ENCODE measurements at places on chromosomes 12 and 14.

DNA sequence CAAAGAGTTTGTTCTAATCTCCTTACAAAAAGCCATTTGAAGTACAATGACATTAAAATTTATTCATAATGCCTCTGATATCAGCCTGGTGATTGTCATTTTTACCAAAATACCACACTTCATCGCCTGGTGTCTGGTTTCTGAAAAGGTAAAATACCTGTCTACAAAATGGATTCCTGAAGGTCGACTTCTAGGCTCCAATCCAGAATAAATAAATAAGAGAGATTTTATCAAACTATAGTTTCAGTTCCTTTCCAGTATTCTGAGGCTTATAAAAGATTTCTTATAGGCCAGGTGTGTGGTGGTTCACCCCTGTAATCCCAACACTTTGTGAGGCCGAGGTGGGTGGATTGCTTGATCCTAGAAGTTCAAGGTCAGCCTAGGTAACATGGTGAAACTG lies 340.7 kb downstream of the SLC16A7 start:
- DNase-seq, result no peak

- peak; percentile 18 for DNase-seq
Measured at GRCh38 chr14:92609955-92610354, 96.4 kb downstream of the RIN3 start.

DNA sequence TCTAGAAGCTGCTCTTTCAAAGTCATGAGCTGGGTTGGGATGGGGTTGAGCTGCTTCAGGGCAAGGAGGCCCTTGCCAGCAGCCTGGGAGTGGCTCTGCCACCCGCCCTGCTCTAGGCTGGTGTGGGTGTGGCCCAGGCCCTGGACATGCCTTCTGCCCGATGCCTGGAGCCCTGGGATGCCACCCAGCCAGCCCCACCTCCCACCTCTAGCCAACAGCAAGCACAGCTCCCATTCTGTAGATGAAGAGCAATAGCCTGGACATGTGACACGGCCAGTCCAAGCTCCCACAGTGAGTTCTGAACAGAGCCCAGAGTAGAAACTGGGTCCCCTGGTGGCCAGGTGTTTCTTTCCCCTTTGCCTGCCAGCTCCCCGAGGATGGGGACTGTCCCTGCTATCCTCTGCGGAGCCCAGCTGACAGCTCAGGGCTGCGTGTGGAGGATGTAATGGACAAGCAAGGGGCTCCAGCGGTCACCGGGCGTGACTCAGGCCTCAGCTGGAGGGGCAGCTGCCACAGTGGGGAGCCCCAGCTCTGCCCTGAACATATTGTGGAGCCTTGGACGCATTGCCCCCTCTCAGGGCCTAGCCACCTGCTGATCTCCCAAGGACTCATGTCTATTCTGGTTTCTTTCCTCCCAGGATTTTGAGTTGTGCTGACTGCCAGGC lies 165.2 kb downstream of the TSPAN9 start:
- no peak for DNase-seq

DNA sequence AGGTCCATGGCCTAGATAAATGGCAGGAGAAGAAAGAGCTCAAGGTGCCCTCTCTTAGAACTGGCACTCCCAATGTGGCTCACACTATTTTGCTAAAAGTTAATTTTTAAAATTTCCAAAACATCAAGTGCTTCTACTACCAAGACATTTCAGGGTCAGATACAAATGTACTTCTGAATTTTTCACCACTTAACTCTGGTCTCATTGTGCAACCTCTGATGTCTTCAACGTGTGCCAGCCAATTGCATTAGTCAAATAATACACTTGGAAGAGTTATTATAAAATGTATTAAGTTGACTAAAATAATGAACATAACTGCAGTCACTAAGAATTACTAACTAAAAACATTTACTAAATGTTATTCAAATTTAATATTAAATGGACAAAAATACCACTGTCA lies 41.3 kb downstream of the SLC25A47 start:
- no peak for DNase-seq

DNA sequence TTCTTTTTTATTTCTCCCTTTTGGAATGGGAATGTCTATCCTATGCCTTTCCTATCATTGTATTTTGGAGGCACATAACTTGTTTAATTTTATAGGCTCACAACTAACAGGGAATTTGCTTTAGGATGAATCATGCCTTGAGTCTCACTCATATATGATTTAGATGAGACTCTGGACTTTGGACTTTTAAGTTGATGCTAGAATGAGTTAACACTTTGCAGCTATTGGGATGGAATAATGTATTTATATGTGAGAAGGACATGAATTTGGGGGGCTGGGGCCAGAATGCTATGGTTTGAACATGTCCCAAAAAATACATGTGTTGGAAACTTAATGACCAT lies 365.3 kb downstream of the ZFP36L1 start:
- no peak for DNase-seq

GRCh38 chr12:103310546-103311270 lies 185.1 kb downstream of the C12orf42 start:
- DNase-seq, result no peak

- DNase-seq, result peak; percentile 60
Measured at GRCh38 chr12:88580051-88580871, at the start of gene KITLG. Gene KITLG, minus strand, starts transcription at chr12:88580471. Its CDS starts 193 bp downstream, at chr12:88580278.
